Testis (tissue), 5 donors: ENCODE measurements at places on chromosomes 1 and 21. TPM values are rescaled to one million over a fixed set of nuclear protein-coding genes. Genes with fewer than 3 reads are reported as not detected.

GRCh38 chr1:36565576-36566501 is 83.1 kb upstream of the CSF3R start:
- DNase-seq = peak; percentile 7
- H3K27ac ChIP-seq = no peak overlapping the region
- no peak overlapping the region for H3K4me3 ChIP-seq
- H3K4me1 ChIP-seq = no peaks in the 10 kb centered on the region

- no peaks in the 10 kb centered on the region for H3K27me3 ChIP-seq
- no peak for DNase-seq
- H3K4me3 ChIP-seq = peak overlapping the region; percentile 51
- peaks cover 19% of the 10 kb centered on the region for H3K4me1 ChIP-seq
Measured at GRCh38 chr1:180230416-180230790, 339 bp downstream of the LHX4 start.

TSTD1 gene
- 52.2 TPM for polyA plus RNA-seq

DNA sequence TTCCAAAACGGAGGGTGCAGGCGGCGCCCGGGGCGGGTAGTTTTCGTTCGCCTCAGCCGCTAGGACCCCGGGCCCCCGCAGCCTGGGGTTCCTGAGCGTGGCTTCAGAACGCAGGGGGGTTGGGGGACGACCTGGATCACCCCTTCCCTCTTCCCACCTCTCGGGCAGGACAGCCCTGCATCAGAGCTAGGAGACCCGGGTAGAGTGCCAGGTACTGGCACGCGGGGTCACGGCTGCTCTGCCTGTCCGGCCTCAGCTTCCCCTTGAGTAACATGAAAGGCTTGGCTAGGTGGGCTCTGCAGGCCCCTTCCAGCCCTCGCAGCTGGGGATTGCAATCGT is 484 bp downstream of the DFFB start:
- H3K4me1 ChIP-seq = peaks cover 9% of the 10 kb centered on the region
- H3K27me3 ChIP-seq = no peaks in the 10 kb centered on the region
- H3K36me3 ChIP-seq = no peaks in the 10 kb centered on the region
- H3K4me3 ChIP-seq = peak overlapping the region; percentile 97
- no peak for DNase-seq
- H3K27ac ChIP-seq = peak overlapping the region; percentile 40

- H3K27ac ChIP-seq = no peak overlapping the region
- no peak overlapping the region for H3K4me3 ChIP-seq
- no peaks in the 10 kb centered on the region for H3K4me1 ChIP-seq
Measured at GRCh38 chr1:173451981-173452380, 25.2 kb upstream of the PRDX6 start.

ITGB2 gene
- polyA plus RNA-seq = 27.4 TPM

- no peaks in the 10 kb centered on the region for H3K4me1 ChIP-seq
- no peaks in the 10 kb centered on the region for H3K36me3 ChIP-seq
- H3K4me3 ChIP-seq = peak overlapping the region; percentile 36
- no peak for DNase-seq
- H3K27ac ChIP-seq = no peak overlapping the region
- no peaks in the 10 kb centered on the region for H3K27me3 ChIP-seq
Measured at GRCh38 chr1:50420689-50421365, 2.4 kb downstream of the DMRTA2 start.

GRCh38 chr21:16473988-16474387 is 744.2 kb downstream of the USP25 start:
- peak; percentile 37 for DNase-seq
- H3K36me3 ChIP-seq = no peaks in the 10 kb centered on the region
- peak overlapping the region; percentile 10 for H3K27ac ChIP-seq
- no peak overlapping the region for H3K4me3 ChIP-seq
- peaks cover 24% of the 10 kb centered on the region for H3K4me1 ChIP-seq

HAO2 gene
- not detected for polyA plus RNA-seq

TNN gene
- 0.22 TPM for polyA plus RNA-seq

GRCh38 chr1:175479521-175480342 is 263.7 kb downstream of the TNR start:
- no peak overlapping the region for H3K4me3 ChIP-seq
- no peak overlapping the region for H3K27ac ChIP-seq
- no peaks in the 10 kb centered on the region for H3K4me1 ChIP-seq
- H3K27me3 ChIP-seq = no peaks in the 10 kb centered on the region
- no peaks in the 10 kb centered on the region for H3K36me3 ChIP-seq
- no peak for DNase-seq

FAM72D gene
- 2.6 TPM for polyA plus RNA-seq

C1orf74 gene
- polyA plus RNA-seq = 2.6 TPM

DNA sequence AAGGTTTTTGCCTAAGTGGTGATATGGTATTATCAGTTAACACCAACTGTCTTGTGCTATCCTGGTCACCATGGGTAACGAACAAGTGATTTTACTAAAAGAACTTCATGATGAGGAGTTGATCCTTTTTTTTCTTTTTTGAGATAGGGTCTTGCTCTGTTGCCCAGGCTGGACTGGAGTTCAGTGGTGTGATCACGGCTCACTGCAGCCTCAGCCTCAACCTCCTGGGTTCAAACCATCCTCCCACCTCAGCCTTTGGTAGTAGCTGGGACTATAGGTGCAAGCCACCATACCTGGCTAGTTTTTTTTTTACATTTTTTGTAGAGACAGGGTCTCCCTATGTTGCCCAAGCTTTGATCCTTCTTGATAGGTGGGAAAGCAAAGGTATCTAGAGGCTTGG is 5.1 kb downstream of the METTL13 start:
- no peak for DNase-seq
- H3K27me3 ChIP-seq = no peaks in the 10 kb centered on the region
- H3K36me3 ChIP-seq = no peaks in the 10 kb centered on the region

- DNase-seq = no peak
- H3K36me3 ChIP-seq = no peaks in the 10 kb centered on the region
- H3K4me1 ChIP-seq = no peaks in the 10 kb centered on the region
- no peak overlapping the region for H3K4me3 ChIP-seq
Measured at GRCh38 chr1:189596197-189596596, 881.5 kb downstream of the BRINP3 start.

DNA sequence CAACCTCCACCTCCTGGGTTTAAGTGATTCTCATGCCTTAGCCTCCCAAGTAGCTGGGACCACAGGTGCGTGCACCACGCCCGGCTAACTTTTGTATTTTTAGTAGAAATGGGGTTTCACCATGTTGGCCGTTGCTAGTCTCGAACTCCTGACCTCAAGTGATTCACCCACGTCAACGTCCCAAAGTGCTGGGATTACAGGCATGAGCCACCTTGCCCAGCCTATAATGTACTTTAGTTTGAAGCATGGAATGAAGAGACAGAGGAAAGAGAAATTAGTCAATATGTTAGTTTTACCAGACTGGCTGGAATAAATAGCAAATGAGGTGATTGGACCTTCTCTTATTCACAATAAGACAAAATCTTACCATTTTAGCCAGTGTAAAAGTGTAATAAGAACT is 89.0 kb downstream of the GTF2B start:
- H3K4me3 ChIP-seq = no peak overlapping the region
- no peak for DNase-seq
- no peaks in the 10 kb centered on the region for H3K27me3 ChIP-seq
- H3K4me1 ChIP-seq = no peaks in the 10 kb centered on the region
- H3K36me3 ChIP-seq = no peaks in the 10 kb centered on the region
- H3K27ac ChIP-seq = no peak overlapping the region

DNA sequence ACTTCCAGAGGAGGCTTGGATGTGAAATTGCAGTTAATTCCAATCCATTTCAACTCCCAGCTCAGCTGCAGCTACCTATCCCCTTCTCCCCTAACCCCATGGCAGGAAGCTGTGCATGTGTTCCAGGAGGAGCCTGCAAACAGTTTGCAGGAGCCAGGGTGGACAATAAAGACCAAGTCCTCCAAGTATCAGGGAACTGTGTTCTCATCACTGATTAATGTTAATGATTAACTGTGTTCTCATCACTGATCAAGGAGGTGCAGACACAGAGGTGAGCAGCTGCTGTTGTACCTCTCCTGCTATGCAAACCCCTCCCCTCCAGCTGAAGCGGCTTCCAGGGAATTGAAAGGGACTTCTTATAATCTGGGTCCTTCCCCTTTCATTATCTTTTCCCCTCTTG is 19.2 kb downstream of the CLDN19 start:
- no peaks in the 10 kb centered on the region for H3K27me3 ChIP-seq
- no peaks in the 10 kb centered on the region for H3K36me3 ChIP-seq
- H3K4me3 ChIP-seq = no peak overlapping the region
- H3K27ac ChIP-seq = no peak overlapping the region
- no peak for DNase-seq
- no peaks in the 10 kb centered on the region for H3K4me1 ChIP-seq

- no peaks in the 10 kb centered on the region for H3K27me3 ChIP-seq
- H3K4me3 ChIP-seq = no peak overlapping the region
- no peak overlapping the region for H3K27ac ChIP-seq
- H3K4me1 ChIP-seq = peaks cover 6% of the 10 kb centered on the region
Measured at GRCh38 chr1:155304558-155305063, 3.4 kb upstream of the PKLR start.

- no peaks in the 10 kb centered on the region for H3K36me3 ChIP-seq
- DNase-seq = no peak
- H3K4me3 ChIP-seq = no peak overlapping the region
- no peaks in the 10 kb centered on the region for H3K27me3 ChIP-seq
- H3K27ac ChIP-seq = no peak overlapping the region
- peaks cover 9% of the 10 kb centered on the region for H3K4me1 ChIP-seq
Measured at GRCh38 chr1:117826119-117826518, 103.3 kb downstream of the GDAP2 start.

A3GALT2 gene
- not detected for polyA plus RNA-seq
